ENCODE measurements at places on chromosomes 16 and 17.
A peak's percentile ranks its signal among the peaks of the same experiment; 100 is the strongest.

DNA sequence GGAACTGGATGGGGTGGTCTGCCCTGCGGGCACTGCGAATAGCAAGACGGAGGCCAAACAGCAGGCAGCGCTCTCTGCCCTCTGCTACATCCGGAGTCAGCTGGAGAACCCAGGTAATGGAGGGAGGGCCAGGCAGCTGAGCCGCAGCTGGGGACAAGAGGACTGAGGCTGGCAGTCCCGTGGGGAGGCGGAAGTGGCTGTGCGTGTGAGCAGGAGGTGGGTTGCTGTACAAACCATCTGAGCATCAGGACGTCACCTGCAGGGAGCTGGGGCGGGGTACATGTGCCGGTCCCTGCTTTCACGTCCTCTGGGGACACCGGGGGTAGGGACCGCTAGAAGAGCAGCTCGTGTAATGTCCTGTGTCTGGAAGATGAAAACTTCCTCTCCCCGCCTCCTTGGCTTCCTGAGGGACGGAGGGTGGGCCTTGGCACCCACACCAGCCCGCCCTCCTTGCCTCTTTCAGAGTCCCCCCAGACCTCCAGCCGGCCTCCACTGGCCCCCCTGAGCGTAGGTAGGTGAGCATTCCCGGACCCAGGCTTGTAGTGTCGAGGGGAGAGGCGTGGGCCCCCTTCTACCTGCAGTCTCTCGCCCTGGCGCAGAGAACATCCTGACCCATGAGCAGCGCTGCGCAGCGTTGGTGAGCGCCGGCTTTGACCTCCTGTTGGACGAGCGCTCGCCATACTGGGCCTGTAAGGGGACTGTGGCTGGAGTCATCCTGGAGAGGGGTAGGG lies 3.7 kb downstream of the ADAD2 start:
- no peak for DNase-seq

GRCh38 chr17:76278952-76279741 lies 14.0 kb downstream of the UBALD2 start:
- peak; percentile 71 for DNase-seq

- DNase-seq, result no peak
Measured at GRCh38 chr17:29980261-29980660, 38.8 kb downstream of the EFCAB5 start.

DNA sequence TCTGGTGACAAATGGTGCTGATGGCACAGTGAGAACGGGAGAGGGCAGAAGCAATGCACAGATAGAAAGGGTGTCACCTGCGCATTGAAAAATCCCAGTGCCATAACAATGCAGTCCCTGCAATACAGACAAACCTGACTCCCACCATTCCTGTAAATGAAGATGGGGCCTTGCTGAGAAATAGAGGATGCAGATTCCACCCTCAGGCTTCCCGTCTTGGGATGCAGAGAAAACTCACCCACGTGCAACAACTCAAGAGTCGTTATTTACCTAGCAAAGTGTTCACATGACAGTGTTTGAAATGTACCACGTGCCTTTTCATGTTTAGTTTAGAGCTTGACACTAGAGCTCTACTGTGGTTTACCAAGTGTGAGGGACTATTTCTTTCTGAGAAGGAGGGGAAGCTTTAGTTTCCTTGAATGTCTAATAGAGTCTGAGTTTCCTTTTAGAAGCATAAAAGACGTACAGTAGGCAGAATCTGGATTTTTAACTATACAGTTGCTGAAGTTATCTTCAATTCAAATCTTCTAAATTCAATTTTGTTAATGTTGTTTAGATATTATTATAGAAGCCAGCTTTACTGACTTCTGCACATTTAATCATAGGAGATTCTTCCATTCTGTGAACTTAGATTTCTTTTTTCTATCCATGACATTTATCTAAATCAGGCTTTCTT lies 35.6 kb downstream of the WWOX start:
- no peak for DNase-seq

- DNase-seq, result peak; percentile 67
Measured at GRCh38 chr17:20066253-20066652, 57.1 kb downstream of the SPECC1 start.

- no peak for DNase-seq
Measured at GRCh38 chr17:16215965-16216316, 607 bp upstream of the NCOR1 start.

- no peak for DNase-seq
Measured at GRCh38 chr17:1197379-1197778, 17.6 kb upstream of the ABR start.

GRCh38 chr17:60622961-60623360 lies 23.0 kb downstream of the PPM1D start:
- no peak for DNase-seq

DNA sequence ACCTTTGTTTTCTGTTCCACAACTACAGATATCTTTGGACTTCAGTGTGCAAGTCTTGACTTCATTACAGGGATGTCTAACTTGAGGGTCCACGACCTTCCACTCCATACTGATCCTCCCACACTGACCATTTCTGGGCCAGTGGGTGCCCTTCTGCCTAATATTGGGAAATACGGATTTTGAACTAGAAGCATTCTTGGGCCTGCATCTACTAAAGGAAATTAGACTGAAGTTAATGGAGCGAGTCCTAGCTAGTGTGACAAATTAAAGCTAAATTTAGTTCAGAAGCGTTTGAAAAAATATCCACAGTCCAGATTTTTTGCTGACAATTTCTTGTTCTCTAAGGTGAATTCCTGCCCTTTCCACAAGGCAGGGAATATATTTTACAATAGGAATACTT lies 9.9 kb upstream of the TMIGD1 start:
- no peak for DNase-seq

DNA sequence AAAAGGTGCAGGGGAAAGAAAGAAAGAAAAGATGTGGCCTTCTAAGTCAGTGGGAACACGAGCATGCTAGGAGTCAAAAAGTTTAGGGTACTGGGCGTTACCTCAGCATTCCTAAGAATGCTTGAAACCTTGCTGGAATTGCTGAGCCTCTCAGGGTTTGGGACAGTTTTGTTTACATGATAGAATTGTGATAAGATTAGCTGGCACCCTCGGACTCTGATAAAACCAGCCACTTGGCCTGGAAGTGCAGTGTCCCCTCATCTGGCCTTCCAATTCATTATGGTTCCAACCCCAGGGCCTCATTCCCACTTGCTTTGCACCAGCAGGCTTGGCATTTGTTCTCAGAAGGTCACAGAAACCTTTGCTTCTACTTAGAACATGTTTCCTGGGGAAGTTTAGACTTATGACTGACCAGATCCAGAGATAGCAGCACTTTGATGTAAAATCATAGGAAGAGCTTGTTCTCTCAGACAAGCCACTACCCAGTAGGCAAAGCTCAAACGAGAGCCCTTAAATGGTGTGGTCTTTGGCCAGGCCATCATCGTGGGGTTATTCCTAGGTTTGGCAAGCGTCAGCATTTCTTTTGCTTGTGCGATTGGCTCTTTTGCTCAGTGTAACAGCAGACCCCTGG lies 8.0 kb downstream of the SGF29 start:
- DNase-seq, result no peak

DNA sequence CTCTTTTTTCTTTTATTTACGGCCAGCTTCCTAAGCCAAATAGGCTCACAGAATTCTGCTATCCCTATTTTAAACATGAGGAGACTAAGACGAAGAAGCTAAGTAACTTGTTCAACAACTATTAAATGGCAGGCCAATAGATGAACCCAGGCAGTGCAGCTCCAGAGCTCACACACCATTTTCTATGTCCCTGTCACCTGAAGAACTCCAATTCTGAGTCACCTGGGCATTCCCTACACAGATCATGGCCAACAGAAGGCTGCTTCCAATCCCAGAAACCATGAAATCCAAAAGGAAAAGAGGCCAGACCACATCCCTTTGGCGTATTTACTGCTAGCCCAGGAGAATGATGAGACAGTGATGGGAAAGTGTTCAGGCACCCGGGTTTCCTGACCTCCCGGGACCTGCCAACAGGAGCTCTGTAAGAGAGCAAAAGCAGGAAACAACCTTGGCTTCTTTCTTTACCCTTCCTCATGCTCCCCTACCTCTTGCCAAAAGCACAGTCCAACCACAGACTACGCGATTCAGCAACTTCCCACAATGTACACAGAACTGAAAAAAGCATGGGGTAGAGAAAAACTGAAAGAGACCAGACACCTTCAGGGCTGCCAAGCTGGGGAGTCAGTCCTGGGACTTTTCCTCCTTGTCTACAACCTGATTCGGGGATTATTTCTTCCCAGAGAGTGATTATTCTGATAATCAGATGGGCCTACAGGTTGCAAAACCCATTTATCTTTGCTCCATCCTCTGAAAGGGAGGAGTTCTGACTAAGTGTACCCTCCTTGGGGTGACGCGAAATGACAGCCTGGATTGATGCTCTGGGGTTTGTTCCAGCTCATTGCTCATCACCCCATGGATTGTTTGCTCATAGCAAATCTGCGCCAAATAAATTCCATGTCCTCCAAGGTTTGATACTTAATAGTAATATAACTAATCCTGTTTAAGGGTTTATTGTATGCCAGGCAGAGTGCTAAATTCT lies 47.8 kb upstream of the HAS3 start:
- no peak for DNase-seq

GRCh38 chr16:12639044-12639443 lies 164.6 kb downstream of the CPPED1 start:
- DNase-seq, result no peak

- DNase-seq, result no peak
Measured at GRCh38 chr17:65092262-65092661, 35.7 kb upstream of the GNA13 start.

- no peak for DNase-seq
Measured at GRCh38 chr17:10035885-10036284, 130.8 kb upstream of the RCVRN start.

- DNase-seq, result no peak
Measured at GRCh38 chr17:60087882-60088669, 9.4 kb upstream of the HEATR6 start.

DNA sequence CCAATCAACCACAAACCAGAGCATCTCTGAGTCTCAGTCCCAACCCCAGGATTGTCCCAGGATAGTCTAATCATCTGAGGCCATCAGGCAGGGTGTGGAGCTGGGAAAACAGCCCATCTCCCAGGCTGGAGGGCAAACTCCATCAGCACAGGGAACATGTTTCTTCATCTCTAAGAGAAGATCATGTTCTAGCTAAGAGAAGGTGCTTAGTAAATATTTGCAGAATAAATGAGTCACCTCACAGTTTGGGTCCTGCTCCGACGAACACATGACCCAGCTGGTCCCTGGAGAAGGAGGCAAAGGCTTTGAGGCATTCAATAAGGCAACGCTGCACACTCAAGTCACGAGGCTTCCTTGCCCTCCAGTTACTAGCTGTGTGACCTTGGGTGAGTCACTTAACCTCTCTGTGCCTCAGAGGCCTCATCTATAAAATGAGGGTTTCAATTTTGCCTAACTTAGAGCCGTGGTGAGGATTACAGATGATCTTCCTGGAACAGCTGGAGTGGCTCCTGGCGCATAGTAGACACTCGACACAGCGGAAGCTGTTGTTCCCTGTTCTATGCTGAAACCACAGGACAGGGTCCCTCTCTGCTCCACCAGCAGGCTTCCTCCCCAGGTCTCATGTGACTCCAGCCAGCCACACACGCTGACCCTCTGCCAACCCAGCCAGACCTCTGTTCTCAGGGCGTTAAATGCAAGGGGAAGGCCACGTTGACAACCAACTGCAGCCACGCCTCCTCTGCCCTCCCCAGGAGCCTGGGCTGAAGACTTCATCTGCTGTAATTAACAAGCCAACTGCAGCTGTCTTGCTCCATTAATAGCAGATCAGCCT lies 10.3 kb upstream of the RPL38 start:
- DNase-seq, result no peak

- DNase-seq, result no peak
Measured at GRCh38 chr17:29982991-29983653, 41.7 kb downstream of the EFCAB5 start.

- DNase-seq, result no peak
Measured at GRCh38 chr17:31393749-31394146, 2.3 kb downstream of the RAB11FIP4 start.

GRCh38 chr16:68825427-68825826 lies 17.9 kb upstream of the TANGO6 start:
- DNase-seq, result no peak

DNA sequence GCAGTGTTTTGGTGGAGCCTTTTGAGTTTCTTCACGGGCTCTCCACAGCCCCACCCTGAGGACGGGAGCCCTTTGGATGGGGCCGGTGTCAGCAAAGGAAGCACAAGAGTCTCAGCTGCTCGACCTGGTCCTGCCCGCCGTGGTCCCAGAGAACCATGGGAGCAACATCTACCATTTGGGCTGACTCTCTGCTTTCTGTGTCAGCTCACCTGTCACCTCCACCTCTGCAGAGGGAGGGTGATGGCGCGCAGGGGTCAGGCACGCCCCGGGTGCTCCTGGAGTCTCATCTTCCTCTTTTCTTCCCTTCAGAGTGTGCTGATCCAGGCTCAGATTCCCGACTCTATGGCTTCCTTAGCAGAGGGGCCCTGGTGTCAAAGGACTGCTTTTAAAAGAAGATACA lies 171.7 kb downstream of the LAT start:
- no peak for DNase-seq

- DNase-seq, result no peak
Measured at GRCh38 chr17:61416540-61417363, 17.1 kb downstream of the TBX2 start.

DNA sequence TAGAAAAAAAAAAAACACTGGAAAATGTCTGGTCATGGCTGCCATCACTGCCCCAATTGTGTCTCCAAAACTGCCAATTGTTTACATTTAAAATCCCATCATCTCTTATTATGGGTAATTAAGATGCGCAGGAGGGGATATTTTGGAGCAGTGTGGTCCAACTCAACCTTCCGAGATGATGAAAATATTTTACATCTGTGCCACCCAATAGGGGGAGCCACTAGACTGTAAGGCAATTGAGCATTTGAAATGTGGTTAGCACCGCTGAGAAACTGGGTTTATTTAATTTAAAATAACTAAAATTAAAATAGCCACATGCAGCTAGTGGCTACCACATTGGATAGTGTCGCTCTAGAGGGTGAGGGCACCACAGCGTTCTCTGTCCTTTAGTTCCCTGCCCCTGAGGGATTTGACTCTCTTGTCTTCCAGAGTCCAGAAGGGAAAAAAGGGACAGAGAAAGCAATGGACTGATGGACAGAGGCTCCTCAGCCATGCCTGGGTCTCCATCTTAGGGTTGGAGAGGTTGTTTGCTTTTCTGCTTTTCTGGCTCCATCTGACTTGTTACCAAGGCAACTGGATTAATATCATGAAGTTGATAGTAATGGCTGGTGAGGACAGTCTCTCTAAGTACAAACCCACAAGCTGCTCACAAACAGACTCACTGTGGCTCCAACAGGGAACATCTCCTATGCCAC lies 3.5 kb downstream of the MPO start:
- DNase-seq, result no peak

DNA sequence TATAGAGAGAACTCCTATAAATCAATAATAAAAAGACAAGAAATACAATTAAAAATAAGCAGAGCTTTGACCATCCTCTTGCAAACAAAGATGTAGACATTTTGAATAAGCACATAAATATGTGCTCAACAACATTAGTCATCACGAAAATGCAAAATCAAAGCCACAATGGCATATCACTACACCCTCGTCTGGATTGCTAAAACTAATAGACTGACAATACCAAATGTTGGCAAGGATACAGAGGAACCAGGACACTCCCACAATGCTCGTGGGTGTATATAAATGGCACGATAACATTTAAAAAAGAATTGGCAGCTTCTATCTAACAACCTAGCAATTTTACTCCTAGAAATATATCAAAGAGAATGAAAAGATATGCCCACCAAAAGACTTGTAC lies 530.8 kb downstream of the HAPSTR1 start:
- no peak for DNase-seq

GRCh38 chr17:58310511-58311428 lies 17.8 kb downstream of the TSPOAP1 start:
- DNase-seq, result no peak

- DNase-seq, result no peak
Measured at GRCh38 chr17:35892091-35893035, 12.2 kb upstream of the CCL5 start.

GRCh38 chr17:79707931-79708891 lies 22.5 kb upstream of the ENPP7 start:
- no peak for DNase-seq

All from anterior cingulate cortex (tissue), 58 donors.